ENCODE measurements at places on chromosomes 5 and 9. TPM values are rescaled to one million over a fixed set of nuclear protein-coding genes. Genes with fewer than 3 reads are reported as not detected.

DNA sequence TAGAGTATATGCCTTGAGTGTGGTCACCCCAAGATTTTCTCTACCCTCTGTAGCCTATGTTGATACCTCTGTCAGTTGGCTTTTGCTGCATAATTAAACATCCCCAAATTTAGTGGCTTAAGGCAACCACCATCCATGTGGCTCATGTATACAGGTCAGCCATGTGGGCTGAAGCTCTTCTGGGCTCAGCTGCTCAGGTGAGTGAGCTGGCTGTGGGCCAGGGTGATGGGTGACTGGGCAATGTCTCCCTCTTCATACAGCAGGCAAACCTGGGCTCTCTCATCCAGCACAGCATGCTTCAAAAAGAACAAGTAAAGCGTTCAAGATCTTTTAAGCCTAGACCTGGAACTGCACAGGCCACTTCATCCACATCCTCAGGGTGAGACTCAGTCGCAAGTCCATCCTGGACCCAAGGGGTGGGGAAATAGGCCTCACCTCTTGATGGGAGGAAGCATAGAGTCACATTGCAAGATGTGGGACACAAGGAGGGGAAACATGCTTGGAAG, 188.2 kb upstream of the TAS2R1 start:
- no peak for DNase-seq

DNA sequence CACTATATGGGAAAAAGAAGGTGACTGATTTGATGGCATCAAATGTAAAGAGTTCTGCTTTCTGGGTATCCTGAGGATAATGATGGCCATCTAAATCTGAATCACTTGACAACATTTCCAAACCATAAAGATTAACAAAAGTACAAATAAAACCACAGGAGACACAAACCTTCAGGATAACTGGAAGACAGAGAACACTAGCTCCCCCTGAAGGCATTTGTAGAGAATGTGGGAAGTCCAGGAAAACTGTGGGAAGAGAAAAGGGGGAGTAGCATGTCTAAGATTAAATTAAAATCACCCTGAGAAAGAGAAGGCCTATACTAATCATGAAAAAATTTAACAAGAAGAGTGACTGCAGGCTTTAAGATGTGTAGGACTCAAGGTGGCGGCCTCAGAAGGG, 116.2 kb downstream of the PRELID2 start:
- DNase-seq = no peak

DNA sequence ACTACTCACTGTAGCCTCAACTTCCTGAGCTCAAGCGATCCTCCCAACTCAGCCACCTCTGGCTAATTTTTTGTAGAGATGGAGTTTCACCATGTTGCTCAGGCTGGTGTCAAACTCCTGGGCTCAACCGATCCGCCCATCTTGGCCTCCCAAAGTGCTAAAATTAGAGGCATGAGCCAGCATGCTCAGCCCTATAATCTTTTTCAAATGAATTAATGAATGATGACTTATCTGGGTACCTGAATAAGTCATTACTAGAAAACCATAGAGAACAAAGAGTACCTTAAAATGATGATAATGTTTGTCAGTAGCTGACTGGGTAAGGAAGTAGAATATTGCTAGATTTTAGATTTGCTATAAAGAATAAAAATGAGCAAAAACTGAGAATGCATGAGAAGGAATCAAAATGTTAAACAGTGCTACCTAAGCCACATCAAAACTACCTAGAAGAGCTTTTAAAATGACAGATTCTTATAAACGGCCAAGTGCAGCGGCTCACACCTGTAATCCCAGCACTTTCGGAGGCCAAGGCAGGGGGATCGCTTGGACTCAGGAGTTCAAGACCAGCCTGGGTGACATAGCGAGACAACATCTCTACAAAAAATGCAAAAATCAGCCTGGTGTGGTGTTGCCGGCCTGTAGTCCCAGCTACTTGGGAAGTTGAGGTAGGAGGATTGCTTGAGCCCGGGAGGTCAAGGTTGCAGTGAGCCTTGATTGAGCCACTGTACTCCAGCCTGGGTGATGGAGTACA, 13.6 kb downstream of the FNBP1 start:
- DNase-seq = no peak

DNA sequence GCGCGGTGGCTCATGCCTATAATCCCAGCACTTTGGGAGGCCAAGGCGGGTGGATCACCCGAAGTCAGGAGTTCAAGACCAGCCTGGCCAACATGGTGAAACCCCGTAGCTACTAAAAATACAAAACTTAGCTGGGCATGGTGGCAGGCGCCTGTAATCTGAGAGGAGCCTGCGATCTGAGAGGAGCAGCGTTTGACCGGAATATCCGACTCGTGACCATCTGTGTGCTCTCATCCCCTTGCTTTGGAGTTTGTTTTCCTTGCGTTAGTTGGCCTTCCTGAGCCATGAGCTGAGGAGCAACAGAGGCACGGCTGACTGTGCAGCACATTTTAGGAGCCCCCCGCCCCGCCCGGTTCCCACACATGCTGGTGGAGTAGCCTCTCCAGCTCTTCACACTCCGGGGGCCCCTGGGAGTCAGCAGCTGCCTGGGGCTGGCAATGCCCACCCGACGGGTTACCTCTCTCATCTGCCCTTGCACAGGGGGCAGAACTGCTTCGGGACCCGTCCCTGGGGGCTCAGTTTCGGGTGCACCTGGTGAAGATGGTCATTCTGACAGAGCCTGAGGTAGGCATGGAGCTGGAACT, 3.0 kb downstream of the ADAMTS13 start:
- no peak for DNase-seq

DNA sequence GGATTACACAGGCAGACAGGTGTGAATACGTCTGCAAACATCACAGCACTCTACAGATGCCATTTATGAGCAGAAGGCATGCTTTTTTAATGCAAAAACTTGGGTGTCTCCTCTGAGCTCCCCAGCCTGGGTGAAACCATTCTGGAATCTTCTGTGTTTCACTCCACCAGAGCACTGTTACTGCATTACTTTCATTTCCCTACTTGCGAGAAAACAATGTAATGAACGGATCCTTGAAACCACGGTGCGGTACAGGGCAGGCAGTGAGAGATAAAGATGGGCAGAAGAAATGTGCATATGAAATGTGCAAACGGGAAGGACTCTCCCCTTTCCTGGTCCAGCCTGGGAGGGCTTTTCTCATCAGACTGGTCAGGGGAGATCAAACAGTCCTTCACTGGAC, 584.3 kb upstream of the KLF4 start:
- peak; percentile 33 for DNase-seq

GRCh38 chr9:132690696-132691095, 20.4 kb downstream of the GTF3C4 start:
- DNase-seq = no peak

DNA sequence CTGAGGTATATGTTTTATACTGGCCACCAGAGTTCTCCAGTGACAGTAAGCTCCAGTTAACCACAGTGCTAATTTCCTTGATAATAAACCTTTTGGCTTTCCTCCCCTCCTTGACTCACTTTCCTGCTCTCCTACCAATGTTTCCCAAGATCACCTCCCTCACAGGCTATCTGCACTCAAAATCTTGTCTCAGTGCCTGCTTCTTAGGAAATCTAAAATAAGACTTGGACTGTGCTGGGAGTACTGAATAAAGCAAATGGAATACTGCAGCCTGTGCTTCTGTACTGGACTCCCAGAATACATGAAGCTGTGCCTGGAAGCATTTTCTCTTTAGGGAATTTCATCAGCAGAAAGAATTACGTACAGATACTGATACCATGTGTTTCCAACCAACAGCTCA, 1.7 kb upstream of the DCP2 start:
- DNase-seq = no peak

- no peak for DNase-seq
Observed at GRCh38 chr5:58300346-58300895, 159.5 kb downstream of the PLK2 start.

GRCh38 chr5:88610586-88610985, 272.4 kb downstream of the MEF2C start:
- DNase-seq = no peak

- no peak for DNase-seq
Observed at GRCh38 chr5:14590949-14591348, 9.4 kb downstream of the OTULINL start.

GRCh38 chr9:136237486-136238341, 7.9 kb downstream of the QSOX2 start:
- DNase-seq = no peak

DNA sequence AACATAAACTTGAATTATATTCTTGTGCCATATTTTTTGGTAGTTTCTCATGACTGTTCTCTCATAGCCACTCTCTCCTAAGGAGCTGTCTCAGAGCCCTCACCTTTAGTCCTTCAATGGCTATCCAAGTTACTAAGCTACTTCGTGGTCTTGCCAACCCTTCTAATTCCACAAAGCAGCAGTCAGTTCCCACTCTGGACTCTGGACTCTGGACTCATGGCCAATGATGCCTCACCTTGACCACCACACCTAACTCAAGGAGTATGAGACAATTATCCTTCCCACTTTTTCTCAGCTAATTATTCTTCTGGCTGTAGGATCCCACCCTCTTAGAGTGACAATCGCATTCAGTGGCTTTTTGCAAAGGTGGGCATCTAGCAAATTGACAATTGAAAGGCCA, 42.2 kb downstream of the TUSC1 start:
- no peak for DNase-seq

- DNase-seq = no peak
Observed at GRCh38 chr5:115431116-115431515, 113.5 kb downstream of the FEM1C start.

GRCh38 chr9:130713286-130713960, 19.8 kb downstream of the EXOSC2 start:
- no peak for DNase-seq

DNA sequence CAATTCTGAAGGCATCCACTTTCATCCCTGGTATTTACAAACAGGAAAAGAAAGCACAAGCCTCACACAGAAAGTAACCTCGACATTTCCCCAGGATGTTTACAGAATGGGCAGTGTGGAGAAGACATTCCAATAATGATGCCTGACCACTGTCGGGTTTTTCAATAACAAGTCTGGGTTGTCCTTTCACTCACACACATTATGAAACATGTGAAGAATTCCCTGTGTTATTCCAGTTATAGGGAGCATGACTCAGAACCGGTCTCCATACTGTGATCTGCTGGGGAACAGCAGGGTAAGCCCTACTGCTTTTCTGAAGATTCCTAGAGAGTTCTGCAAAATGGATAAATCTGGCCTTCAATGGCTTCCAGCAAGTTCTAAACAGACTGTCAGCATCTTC, 155.3 kb downstream of the ADAMTS12 start:
- DNase-seq = no peak

- no peak for DNase-seq
Observed at GRCh38 chr9:124789531-124789930, 12.6 kb downstream of the OLFML2A start.

DNA sequence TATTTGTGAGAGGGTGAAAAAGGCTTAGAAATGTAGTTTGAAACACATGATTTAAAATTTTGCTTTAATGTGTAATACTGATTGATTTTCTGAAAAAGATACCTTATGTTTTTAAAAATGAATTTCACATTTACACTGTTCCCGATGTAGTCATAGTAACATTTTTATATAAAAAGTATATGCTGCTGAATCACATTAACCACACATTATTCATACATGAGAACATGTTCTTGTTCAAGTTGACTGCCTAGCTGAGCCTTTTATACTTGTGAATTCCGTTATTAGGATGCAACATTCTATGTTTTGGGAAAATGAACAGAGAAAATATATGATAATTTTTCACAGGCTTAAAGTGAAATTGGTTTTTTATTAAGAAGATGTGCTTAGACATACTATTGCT, 461.1 kb upstream of the NUDT12 start:
- DNase-seq = no peak

GRCh38 chr9:79652598-79652997, 80.8 kb downstream of the TLE4 start:
- no peak for DNase-seq

ADGRD2 gene
- polyA plus RNA-seq = not detected

FOXB2 gene
- not detected for polyA plus RNA-seq

TAL2 gene
- not detected for polyA plus RNA-seq

SLC2A8 gene
- 6.6 TPM for polyA plus RNA-seq

Data from CD14-positive monocyte (primary cell).